ENCODE measurements at places on chromosomes 12 and 14.
A peak's percentile ranks its signal among the peaks of the same experiment; 100 is the strongest.

DNA sequence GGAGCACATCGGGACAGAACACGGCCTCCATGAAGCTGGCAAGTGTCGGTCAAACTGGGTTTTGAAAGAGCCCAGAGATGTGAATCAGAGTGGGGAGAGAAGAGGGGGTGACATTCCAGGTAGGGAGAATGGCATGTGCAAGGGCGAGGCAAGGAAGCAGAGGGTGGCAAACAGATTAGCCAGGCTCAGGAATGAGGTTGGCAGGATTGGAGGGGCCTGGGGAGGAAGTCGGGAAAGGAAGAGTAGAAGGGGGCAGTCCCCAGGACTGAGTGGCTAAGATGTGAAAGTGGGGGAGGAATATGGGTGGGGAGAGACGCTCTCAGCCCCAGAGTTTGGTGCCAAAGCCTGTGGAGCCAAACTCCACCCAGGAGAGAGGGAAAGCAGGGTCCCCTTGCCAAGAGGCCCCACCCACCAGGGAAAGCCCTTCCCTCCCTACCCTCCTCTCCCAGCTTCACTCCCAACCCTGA lies 5.5 kb upstream of the HDAC7 start:
- peaks cover 47% of the 10 kb centered on the region for H3K4me1 ChIP-seq
- DNase-seq = no peak
- H3K27me3 ChIP-seq = no peaks in the 10 kb centered on the region
- peak overlapping the region; percentile 100 for H3K27ac ChIP-seq
- no peaks in the 10 kb centered on the region for H3K36me3 ChIP-seq

- no peaks in the 10 kb centered on the region for H3K36me3 ChIP-seq
- no peaks in the 10 kb centered on the region for H3K4me1 ChIP-seq
- H3K4me3 ChIP-seq = peak overlapping the region; percentile 74
- peak overlapping the region; percentile 79 for H3K27ac ChIP-seq
- no peaks in the 10 kb centered on the region for H3K27me3 ChIP-seq
- DNase-seq = no peak
Observed at GRCh38 chr14:75064205-75064567, 362 bp upstream of the ACYP1 start.

DNA sequence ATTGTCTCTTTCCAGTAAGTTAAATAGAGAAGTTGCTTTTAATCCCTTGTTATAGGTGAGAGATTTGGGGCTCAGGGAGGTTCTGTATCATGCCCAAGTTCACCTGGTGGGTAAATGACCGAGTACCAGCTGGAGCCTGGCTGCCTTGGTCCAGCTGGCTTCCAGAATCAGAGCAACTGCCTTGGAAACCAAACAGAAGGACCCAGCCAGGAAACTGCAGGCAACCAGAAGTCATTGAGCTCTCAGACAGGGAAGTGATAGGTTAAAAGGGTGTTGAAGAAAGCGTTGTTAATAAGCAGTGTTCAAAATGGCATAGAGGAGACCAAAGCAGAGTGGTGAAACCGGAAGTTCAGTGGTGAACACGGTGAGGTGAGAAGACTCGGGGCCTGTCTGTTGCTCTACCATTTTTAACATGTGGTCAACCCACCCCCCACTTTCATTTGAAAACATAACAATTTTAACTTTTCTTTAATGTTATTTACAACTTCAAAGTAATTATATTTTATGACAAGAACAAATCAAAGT lies 54.9 kb downstream of the PLEKHG7 start:
- H3K4me1 ChIP-seq = no peaks in the 10 kb centered on the region
- H3K27ac ChIP-seq = no peak overlapping the region
- H3K36me3 ChIP-seq = no peaks in the 10 kb centered on the region
- DNase-seq = no peak
- no peak overlapping the region for H3K4me3 ChIP-seq

GRCh38 chr14:51547260-51547659 lies 104.5 kb upstream of the FRMD6 start:
- DNase-seq = no peak
- H3K27me3 ChIP-seq = no peaks in the 10 kb centered on the region
- H3K36me3 ChIP-seq = no peaks in the 10 kb centered on the region
- H3K27ac ChIP-seq = peak overlapping the region; percentile 54

DNA sequence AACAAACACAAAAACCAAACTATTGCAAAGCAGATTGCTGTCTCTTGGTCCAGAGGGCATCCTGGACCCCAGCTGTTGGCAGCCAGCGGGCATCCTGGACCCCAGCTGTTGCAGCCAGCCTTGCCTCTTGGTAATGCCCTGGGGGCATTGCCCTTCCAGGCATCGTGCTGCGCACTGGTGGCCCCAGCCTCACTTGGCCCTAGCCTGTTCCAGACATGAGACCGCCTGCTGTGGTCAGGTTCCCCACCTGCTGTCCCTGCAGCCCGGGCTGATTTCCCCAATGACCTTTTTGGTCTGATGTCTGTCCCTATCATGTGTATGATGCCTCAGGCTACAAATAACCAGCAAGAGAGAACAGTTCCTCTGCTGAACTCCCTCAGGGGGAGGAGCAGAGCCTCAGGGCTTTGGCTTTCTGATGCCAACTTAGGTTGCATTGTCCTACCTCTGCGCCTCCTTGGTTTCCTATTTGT lies 20.8 kb downstream of the MLXIP start:
- H3K36me3 ChIP-seq = no peaks in the 10 kb centered on the region
- DNase-seq = no peak
- no peak overlapping the region for H3K4me3 ChIP-seq

- H3K4me1 ChIP-seq = no peaks in the 10 kb centered on the region
- H3K27me3 ChIP-seq = no peaks in the 10 kb centered on the region
- no peak overlapping the region for H3K4me3 ChIP-seq
Observed at GRCh38 chr12:86735851-86736250, 479.7 kb upstream of the MGAT4C start.

DNA sequence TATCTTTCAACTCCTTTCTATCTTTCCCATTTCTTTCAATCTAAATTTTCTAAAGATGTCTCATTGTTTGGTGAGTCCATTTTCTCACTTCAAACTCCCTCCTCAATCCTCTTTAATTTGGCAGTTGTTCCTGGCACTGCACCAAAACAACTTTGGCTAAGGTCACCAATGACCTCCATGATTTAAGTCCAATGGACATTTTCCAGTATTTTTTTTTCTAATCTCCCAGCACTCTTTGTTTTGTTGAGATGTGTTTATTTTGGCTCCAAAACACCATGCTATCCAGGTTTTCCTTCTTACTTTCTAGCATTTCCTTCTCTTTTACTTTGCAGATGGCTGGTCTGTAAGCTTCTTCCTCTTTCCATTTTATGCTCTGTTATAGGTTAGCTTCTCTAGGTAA lies 42.5 kb upstream of the OTOGL start:
- H3K4me1 ChIP-seq = no peaks in the 10 kb centered on the region
- no peak overlapping the region for H3K4me3 ChIP-seq
- H3K36me3 ChIP-seq = no peaks in the 10 kb centered on the region
- no peak overlapping the region for H3K27ac ChIP-seq
- H3K27me3 ChIP-seq = no peaks in the 10 kb centered on the region

- peak overlapping the region; percentile 98 for H3K27ac ChIP-seq
- peak overlapping the region; percentile 65 for H3K4me3 ChIP-seq
- no peaks in the 10 kb centered on the region for H3K36me3 ChIP-seq
- peak; percentile 58 for DNase-seq
- no peaks in the 10 kb centered on the region for H3K27me3 ChIP-seq
- peaks cover 4% of the 10 kb centered on the region for H3K4me1 ChIP-seq
Observed at GRCh38 chr14:24368562-24369252, 723 bp downstream of the NFATC4 start.

DNA sequence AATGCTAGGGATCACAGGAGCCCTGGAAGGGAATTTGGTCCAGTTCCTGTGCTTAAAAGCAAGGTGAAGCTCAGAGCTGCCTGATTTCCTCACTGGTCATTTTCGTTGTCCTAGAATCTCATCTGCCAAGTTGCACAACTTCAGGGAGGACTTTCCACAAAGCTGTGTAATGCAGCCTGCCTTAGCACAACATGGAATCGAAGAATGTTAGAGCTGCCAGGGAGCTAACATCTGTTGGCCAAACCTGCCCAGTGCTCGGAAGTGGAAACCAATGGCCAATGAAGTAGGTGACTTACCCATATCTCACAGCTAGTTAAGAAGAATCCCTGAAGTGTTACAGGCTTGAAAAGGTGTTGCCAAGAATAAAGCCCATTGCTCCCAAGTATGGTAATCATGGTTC lies 79.9 kb upstream of the SSTR1 start:
- H3K27ac ChIP-seq = no peak overlapping the region
- no peak for DNase-seq
- H3K4me1 ChIP-seq = no peaks in the 10 kb centered on the region

- no peaks in the 10 kb centered on the region for H3K36me3 ChIP-seq
- H3K4me1 ChIP-seq = peaks cover 4% of the 10 kb centered on the region
- DNase-seq = peak; percentile 69
- peak overlapping the region; percentile 80 for H3K4me3 ChIP-seq
- no peaks in the 10 kb centered on the region for H3K27me3 ChIP-seq
Observed at GRCh38 chr12:1630133-1630826, 1.2 kb downstream of the WNT5B start.
